A549 treated with DMSO at 1 μM for 4 hours (cell line): ENCODE measurements at places on chromosomes 2 and 18. TPM values are rescaled to one million over a fixed set of nuclear protein-coding genes. Genes with fewer than 3 reads are reported as not detected.

KCNJ13 gene
- not detected in 5 replicates for total RNA-seq

ACTG2 gene
- 0.10 to 0.38 TPM (median 0.17 TPM) in 5 replicates for total RNA-seq

IHH gene
- total RNA-seq: 0.14 to 0.20 TPM (median 0.15 TPM) in 5 replicates

NUP35 gene
- total RNA-seq: 35.3 to 40.9 TPM (median 37.4 TPM) in 5 replicates

TMEFF2 gene
- 0.19 to 0.36 TPM (median 0.27 TPM) in 5 replicates for total RNA-seq

PID1 gene
- 2.7 to 3.5 TPM (median 2.9 TPM) in 5 replicates for total RNA-seq

SIX3 gene
- total RNA-seq: 0.17 to 0.45 TPM (median 0.34 TPM) in 5 replicates
